Posterior vena cava (tissue), 2 donors: ENCODE measurements at places on chromosomes 1 and 21.
A peak's percentile ranks its signal among the peaks of the same experiment; 100 is the strongest.

DNA sequence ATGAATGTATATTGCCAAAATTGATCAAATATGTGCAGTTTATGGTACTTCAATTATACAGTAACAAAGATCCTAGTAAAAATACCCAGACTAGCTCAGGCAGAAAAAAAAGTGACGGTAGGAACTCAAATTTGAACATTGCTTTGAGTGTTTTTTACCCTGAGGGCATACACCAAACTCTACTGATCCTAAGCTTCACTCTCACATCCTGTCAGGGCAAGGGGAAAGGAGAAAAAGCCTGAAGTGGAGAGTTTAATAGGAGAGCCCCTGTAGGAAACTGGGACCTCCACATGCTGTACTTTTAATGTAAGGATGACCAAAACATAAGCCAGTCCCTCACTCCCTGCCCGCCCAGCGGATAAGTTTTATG lies 59.8 kb upstream of the GNG12 start:
- no peak for DNase-seq

DNA sequence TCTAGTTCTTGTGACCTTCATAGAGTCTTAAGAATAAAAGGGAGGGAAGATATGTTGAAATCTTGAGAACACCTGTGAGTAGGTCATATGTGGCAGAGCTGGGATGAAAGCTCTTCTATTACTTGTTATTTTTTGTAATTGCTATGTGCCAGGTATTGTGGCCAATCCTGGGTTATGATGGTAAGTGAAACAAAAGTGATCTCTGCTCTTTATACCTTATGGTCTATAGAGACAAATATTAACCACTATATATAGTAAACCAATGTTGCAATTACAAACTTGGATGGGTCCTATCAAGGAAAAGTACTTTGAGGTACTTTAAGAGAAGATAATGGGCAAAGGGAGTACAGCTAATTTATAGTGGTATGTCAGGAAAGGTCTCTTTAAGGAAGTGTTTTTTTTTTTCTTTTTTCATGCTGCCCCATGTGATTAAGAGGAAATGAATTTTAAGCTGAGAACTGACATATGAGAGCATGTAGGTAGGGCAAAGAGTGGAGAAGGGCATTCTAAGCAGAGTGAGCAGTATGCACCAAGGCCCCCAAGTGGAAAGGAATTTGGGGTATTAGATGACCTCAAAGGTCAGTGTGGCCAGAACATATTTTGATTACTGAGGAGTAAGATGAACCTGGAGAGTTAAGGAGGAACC lies 43.3 kb downstream of the POU2F1 start:
- no peak for DNase-seq

DNA sequence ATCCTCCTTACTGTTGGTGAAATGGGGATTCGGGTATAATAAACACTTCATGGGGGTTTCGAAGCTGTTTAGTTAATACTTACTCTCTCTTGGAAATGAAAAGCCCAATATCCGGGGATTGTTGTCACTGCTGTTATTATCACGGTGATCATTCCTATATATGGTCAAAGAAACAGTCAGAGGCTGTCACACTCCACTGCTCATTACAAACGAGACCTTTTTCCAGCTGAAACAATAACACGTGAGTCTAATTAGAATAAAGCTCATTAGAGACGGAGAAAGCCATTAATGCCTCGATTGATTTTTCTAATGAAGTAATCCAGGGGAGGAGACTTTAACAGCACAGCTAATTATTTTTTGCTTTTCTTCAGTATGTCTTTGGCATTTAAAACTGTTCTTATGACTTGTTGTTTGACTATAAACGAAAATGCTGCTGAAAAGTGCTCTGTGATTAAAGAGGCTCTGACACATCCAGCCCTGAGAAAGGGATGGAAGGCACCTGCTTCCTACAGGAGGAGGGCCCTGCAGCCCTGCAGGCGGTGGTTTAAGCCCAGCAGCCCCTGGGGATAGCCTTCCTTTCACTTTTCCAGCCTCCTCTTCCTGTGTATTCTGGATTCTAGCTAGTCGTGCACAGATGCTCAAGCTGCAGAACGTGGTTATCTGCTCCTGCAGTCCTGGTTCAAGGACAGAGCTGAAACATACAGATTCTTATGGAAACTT lies 143.6 kb downstream of the EDEM3 start:
- no peak for DNase-seq

GRCh38 chr1:212754680-212755079 lies 36.9 kb downstream of the NSL1 start:
- no peak for DNase-seq

DNA sequence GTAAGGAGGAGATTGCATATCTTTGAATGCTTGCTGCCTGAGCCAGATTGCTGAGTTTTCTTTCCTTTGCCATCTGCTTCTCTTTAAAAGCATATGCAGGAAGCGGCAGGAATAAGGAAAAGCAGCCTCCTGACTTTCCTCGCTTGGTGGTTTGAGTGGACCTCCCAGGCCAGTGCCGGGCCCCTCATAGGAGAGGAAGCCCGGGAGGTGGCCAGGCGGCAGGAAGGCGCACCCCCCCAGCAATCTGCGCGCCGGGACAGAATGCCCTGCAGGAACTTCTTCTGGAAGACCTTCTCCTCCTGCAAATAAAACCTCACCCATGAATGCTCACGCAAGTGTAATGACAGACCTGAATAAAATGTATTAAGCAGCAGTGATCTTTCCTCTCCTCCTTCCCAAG lies 1.5 kb downstream of the CORT start:
- DNase-seq = no peak

GRCh38 chr1:169959686-169960085 lies 66.0 kb upstream of the SCYL3 start:
- DNase-seq = no peak

DNA sequence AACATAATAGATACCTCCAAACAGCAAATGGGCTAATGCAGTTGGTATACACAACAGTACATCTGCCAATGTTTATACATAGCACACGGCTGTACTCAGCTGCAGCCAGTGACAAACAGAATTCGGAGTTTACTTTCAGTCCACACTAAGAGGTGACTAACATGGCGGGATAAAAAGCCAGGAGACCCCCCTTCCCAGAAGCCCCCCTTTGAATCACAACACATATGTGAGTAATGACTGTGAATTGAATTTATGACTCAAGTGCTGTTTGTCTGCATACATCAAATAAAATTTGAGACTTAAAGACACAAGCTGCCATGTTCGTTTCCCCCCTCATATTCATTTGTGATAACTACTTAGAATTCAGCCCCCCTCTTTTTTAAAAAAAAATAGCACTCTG lies 113.2 kb downstream of the RUNX1 start:
- DNase-seq = no peak

DNA sequence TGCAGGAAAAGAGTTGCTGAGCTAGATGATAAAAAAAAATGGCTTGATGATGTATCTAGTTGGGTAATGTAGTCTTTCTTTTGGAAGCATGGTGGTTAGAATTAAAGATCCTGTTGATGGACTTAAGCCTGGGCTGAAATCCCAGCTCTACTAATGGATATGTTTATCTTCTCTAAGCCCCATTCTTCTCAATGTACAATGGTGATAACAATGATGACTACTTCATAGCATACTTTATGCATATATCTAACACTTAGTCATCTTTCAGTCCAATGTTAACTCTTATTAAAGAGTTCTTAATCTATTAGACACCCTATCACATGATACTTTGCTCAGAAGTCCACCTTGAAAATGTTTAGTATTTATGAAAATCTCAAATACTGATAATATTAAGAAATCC lies 189.5 kb downstream of the PLA2G4A start:
- no peak for DNase-seq

DNA sequence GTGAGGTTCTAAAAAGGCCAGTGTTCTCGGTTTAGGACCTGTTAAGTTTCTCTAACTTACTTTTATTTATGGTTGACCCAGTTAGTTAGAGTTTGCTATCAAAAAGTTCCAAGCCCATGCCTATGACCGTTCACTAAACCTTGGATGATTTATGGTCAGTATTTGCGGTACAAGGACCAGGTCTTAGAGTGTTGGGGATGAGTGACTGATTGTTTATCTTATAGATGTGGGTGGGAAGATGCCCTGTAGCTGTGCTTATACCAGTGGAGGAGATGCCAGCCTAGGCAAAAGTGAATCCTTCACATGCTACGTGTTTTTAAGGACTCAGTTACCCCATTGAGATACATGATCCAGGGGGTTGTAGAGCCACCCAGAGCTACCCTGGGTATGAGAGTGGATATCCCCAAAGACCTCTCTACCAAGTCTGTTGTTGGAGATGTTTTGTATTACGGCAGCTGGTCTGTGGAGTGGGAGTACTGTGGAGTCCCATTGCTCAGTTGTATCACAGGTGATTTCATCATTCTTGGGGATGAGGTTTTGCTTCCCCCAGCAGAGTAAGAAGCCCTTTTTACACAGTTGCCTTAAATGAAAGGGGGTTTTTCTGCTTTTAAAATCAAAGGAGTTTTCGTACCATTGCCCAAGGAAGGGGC lies 2.1 kb downstream of the SLC22A15 start:
- DNase-seq = no peak

GRCh38 chr1:24364975-24365678 lies 46.0 kb downstream of the GRHL3 start:
- DNase-seq = no peak

GRCh38 chr21:33554236-33554981 lies 11.6 kb downstream of the SON start:
- no peak for DNase-seq

GRCh38 chr1:117169871-117170596 lies 40.7 kb downstream of the VTCN1 start:
- no peak for DNase-seq

- DNase-seq = no peak
Measured at GRCh38 chr21:28089599-28090441, 902.9 kb downstream of the LTN1 start.

GRCh38 chr1:238052496-238053266 lies 162.0 kb upstream of the ZP4 start:
- no peak for DNase-seq

DNA sequence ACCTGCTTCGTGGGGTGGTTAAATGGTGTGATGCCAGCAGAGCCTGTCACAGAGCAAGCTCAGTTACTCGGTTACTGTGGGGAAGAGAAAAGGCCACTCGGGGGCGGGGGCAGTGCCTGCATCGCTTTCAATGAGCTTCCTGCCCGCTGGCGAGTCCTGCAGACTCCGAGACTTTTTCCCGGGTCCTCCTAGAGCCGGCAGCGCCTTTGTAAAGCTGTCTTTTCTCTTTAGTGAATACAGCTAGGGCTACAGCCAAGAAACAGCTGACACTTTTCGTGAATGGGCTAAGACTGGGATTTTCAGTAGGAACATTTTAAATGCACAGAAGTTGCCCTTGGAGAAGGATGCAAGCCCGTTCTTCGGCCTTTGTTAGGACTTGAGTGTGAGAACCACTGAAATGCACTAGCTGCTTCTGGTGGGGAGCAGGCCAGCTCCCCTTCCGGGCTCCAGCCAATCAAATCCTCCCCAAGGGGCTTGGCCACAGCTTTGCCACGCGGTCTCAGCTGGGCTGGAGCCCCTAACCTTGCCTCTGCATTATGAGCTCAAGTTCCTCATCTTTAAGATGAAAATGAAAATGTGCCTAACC lies 23.4 kb upstream of the EFHD2 start:
- DNase-seq = peak; percentile 81

DNA sequence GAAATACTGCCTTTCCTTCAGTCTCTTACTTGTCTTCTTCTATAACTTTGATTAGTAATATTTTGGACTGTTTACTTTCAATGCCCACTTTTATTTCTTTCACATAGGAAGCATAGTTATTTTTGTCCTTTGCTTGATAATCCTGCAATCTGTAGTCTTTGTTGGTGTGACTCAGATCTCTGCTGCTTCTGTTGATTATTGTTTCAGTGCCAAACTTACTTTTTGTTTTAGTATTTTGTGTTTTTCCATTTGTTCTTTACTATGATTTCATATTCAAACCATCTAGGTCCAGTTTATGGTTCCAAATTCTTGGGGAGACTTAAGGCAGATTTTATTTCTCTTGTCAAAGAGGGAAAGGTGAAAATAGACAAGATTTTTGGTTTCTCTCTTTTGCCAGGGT lies 399.9 kb downstream of the HLX start:
- DNase-seq = no peak

DNA sequence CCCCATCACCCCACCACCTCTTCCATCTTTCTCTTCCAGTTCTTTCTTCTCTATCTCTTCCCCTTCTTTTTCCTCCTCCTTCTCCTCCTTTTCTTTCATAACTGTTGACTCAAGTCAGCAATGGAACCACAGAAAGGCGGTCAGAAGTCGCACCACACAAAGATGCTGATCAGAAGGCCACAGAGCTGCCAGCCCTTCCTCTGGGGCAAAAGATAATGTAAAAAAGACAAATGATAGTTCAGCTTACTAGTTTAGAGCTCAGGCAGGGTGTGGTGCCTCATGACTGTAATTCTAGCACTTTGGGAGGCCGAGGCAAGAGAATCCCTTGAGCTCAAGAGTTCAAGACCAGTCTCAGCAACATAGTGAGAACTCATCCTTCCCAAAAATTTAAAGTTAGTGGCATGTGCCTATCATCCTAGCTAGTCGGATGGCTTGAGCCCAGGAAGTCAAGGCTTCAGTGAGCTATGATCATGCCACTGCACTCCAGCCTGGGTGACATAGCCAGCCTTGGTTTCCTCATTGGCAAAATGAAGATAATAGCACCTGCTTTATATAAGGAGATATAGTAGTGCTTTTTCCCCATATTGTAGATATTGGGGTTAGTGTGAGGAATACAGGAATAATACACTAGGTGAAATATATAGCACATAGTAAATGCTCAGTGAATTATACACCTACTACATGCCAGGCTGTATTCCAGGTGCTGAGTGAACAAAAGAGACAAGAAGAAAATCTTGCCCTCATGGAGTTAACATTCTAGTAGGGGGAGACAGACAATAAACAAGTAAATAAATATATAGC lies 12.5 kb upstream of the IGSF3 start:
- no peak for DNase-seq

- peak; percentile 92 for DNase-seq
Measured at GRCh38 chr21:44006656-44007055, 5.5 kb upstream of the TRAPPC10 start.

GRCh38 chr21:22250355-22250754 lies 1252.1 kb downstream of the NCAM2 start:
- no peak for DNase-seq

DNA sequence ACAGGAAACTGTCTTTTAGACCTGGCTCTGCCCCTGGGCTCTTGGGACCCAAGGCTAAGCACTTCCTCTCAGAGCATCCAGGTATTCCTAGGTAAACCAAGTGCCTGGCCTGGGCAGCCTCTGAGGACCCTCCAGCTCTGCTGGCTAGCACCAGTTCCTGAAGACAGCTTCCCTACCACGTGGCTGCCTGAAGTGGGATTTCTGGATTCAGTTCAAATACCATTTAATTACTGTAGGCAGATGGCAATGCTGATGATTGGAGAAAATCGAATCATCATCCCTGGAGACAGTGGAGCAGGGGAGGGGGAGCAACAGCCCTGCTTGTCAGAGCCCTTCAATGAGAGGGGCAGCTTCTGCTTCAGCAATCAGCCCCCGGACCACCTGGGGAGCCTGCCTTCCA lies 11.9 kb downstream of the KIF21B start:
- no peak for DNase-seq

GRCh38 chr1:184392067-184392466 lies 5.2 kb downstream of the C1orf21 start:
- no peak for DNase-seq
